Fibroblast of villous mesenchyme (primary cell): ENCODE measurements at places on chromosomes 12 and 14. TPM values are rescaled to one million over a fixed set of nuclear protein-coding genes. Genes with fewer than 3 reads are reported as not detected.

Gene LRRC43
- 1.6 and 1.7 TPM in 2 replicates for total RNA-seq

Gene DERA
- total RNA-seq, result 46.2 and 53.1 TPM in 2 replicates

- DNase-seq, result no peak
These were observed 19.5 kb upstream of the ITGA5 start for GRCh38 chr12:54438517-54438916.

DNA sequence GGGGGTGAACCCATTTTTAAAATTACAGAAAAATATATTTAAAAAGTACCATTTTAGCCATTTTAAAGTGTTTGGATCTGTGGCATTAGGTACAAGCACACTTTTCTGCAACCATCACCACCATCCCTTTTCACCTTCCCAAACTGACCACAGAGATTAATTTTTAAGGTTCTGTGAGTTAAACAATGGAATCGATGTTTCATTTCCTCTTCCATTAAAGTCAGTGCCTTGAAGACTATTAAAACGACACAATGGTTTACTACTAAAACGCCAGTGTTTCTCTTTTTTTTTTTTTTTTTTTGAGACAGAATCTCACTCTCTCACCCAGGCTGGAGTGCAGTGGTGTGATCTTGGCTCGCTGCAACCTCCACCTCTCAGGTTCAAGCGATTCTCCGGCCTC lies 78.1 kb upstream of the GPR68 start:
- DNase-seq, result no peak

GRCh38 chr14:35368583-35369392 lies 35.8 kb downstream of the NFKBIA start:
- no peak for DNase-seq

- peak; percentile 38 for DNase-seq
These were observed 1.6 kb downstream of the ATP6V1D start for GRCh38 chr14:67357969-67358354.

Gene ITGA5
- 431 and 438 TPM in 2 replicates for total RNA-seq

Gene TPH2
- total RNA-seq, result not detected in 2 replicates

DNA sequence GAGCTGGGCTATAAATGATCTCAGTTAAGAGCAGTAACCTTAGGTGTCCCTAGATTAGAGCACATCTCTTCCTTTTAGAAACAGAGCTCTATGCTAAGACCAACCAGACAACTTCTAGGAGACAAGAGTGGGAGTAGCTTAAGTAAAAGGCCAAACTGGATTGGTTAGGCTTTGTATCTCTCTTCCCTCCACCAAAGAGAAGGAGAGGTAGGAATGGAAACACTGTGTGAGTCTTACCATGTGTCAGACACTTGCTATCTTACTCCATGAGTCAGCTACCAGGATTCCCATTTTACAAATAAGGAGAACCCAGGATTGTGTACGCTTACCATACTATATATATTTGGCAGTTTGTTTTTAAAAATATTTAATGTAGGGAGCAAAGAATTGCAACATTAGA lies 122.9 kb downstream of the PAX9 start:
- no peak for DNase-seq

Gene CYP27B1
- total RNA-seq, result 0.97 and 3.0 TPM in 2 replicates

Gene CDK17
- 61.5 and 73.8 TPM in 2 replicates for total RNA-seq

DNA sequence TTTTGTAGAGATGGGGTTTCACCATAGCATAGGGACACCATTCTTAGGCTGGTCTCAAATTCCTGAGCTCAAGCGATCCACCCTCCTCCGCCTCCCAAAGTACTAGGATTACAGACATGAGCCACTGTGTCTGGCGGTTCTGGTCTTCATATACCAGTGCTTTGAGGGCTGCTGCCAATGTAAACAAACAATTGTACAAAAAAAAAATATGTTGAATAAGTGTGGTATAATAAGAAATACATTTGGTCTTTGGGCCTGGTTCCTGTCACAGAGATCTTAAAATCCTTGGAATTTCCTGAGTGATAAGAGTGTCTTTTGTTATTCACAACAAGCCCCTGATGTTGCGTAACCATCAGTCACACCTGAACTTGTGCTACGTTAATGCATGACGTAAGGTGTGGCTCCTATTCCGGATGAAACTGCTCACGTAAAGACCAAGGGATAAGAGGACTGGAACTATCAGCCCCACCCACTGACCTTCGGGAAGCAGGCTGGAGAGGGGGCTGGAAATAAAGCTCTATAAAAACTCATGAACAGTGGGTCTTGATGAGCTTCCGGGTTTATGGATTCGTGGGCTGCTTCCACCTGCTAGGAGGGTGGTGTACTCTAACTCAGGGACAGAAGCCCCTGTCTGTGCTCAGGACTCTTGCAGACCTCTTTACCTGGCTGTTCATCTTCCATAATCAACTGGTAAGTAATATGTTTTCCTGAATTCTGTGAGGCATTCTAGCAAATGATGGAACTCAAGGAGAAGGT lies 16.5 kb upstream of the RIMKLB start:
- peak; percentile 43 for DNase-seq

DNA sequence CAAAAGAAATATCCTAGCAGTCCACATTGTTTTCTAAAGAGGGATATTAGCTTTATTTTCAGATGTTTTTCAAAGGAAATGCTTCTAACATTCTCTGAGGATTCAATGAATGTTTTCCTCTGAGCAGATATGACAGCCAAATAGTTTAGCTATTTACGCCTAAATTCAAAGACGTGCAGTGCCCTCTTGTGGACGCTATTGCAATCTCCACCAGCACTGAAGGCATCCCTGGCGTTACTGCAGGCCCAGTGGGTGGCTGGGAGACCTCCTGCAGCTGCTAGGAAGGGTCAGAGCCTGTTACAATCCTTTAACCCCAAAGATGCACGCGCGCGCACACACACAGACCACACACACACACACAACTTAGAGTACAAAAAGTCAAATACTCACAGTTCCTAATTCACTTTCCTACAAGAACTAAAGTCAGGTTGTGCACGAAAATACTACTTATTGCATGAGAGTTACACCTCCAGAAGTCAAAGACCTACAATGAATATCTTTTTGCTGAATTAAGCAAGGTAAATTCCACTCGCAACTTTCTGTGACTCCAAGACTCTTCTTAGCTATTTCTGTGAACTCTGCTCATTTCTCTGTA lies 589.3 kb upstream of the TMEM132C start:
- DNase-seq, result peak; percentile 68

Gene NEUROD4
- total RNA-seq, result not detected in 2 replicates

Gene NKX2-1
- total RNA-seq, result not detected in 2 replicates

DNA sequence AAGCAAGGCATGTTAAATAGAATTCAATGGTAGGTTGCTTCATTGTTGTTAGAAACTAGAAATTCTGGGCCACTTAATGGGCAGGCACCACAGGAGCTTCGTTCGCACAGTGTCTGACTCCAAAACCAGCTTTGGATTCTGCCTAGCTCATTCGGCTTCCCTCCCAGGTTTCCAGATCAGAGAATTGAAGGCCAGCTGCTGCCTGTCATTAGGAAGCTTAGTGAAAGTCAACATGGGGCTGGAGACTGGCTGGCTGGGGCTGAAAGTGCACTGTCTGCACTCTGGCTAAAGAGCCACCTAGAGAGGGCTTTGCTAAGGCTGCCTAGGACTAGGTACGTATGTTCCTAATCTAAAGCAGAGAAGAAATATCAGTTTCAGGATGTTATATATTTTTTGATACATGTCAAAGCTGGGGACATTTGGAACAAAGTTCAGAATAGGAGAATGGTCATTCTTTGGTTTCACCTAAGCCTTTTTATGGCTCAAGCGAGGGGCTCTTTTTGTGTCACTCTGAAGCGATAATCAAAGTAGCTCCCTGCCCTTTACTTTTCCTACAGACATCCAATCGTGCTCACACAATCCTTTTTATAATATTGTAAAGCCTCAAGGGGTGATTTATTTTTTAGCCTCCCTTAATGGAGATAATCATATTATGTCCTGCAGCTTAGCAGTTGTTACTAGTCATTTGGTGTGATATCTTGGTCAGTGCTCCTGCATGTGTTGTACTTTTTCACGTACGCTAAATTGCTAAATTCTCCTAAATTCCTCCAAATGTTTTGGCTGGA lies 238.5 kb upstream of the NAV3 start:
- DNase-seq, result no peak

DNA sequence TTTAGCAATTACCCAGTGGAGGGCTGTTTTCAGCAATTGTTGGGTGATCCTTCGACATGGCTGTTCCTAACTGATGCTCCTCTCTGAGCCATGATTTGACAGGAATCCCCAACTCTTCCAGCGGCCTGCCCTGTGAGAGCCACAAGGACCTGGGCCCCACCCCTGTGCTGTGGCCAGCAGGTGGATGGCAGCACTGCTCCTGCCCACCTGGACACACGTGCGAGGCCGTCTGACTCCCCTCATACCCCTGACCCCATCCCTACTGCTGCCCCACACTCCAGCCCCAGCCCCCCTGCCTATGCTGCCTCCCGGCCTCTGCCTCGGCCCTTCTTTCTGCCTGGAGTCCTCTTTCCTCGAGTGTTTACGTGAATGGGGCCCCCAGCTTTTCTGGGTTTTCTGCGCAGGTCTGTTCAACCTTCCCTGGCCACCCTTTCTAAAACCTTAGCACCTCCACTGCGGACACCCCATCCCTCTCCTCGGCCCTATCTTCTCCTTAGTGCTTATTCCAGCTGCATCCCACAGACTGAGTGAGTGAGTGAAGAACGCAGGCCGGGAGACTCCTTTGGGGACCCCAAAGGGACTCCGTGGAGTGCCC lies 111.4 kb downstream of the DICER1 start:
- no peak for DNase-seq
